ENCODE measurements at places on chromosomes 1 and 21.

GRCh38 chr1:203926025-203926540 is 64.7 kb downstream of the SNRPE start:
- no peak for DNase-seq

DNA sequence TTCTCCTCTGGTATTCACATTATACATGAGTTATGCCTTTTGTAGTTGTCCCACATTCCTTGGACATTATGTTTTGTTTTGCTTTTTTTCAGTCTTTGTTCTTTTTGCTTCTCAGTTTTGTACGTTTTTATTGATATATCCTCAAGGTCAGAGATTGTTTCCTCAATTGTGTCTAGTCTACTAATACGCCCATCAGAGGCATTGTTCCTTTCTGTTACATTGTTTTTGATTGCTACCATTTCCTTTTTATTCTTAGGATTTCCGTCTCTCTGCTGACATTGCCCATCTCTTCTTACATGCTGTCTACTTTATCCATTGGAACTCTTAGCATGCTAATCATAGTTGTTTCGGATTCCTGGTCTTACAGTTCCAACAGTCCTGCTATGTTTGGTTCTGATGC is 27.8 kb upstream of the MPC2 start:
- DNase-seq: no peak

- DNase-seq: no peak
Measured at GRCh38 chr1:110049801-110050601, 15.6 kb downstream of the STRIP1 start.

DNA sequence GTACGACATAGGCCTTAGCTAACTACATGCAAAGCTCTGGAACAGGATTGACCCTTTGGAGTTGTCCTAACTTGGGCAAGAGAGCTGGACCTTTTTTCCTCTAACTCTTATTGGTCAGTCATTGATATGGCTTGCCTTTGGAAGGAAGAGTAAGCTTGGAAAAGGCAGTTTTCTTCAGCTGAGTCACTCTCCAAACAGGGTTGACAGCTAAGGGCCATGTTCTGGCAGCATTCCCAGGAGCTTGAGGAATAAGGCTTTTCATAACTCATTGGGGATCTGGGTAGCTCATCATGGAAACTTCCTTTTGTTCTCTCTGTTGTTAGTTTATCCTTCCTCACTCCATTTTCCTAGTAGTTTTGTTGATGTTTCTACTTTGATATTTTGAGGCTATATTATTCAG is 14.5 kb upstream of the ERRFI1 start:
- no peak for DNase-seq

DNA sequence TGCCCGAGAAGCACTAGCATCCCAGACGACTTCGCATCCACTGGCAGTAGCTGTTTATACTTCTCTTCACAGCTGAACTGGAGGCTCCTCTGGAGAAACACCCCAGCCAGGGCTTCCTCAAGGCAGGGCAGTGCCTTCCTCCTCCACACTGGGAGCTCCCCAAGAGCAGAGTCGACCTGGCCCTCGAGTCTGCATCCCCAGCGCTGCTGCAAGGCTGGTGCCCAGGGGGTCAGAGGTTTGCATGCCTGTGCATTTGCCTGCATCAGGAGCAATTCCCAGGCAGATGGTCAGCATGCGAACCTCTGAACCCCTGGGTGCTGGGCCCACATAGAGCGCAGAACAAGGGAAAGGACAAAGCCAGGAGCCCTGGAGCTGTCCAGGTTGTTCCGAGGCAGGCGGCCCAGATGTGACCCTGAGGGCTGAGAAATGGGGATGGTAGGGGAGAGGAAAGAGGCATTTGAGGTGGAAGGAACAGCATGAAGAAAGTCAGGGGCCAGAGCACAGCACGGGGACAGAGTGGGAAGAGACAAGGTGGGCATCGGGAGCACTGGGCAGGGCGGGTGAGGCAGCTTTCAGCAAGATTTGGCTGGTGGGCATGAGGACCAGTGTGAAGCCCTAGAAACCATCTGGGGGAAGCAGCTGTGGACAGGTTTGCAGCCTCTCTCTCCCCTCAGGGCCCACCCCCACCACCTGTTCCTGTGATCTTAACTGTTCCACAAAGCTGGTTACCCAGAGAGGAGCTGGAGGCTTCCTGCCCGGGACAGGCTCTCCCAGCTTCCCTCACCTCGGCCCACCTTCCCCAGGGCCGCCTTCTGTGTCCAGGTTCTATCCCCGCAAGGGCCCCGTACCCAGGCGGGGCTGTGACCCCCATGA is 6.4 kb upstream of the S100A8 start:
- DNase-seq: no peak

Measured in stimulated activated CD8-positive, alpha-beta memory T cell treated with anti-CD3 and anti-CD28 coated beads, Interleukin-4, amount 100 ng/mL, for 4 hours (primary cell).